H1 (cell line): ENCODE measurements at places on chromosomes 16 and 17.

DNA sequence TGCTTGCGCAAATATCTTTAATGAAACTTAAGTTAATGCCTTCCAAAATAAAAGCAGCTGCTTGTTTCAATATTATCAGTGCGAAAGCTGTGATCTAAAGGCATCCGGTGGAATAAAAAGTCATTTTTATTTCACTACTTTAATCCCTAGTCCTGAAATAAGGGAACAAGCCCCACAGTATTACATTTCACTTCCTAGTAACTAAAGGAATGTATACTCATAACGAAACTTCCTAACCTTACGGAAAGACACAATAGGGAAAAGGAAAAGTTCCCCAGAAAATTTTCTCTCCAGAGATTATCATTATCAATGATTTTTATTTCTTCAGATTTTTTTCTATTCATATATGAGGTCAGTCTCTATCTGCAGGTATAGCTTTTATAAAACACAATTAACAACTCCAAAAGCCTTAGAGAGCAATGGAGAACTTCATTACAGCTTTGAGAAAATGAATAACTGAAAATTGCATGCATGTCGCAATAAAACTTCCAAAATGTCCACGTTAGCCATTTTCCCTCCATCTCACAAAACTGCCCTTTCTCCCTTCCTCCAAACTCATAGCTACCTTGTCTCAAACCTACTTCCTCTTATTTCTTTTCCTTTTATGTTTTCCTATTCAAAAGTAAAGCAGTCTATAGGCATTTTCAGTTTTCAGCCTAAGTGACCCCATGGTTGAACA, 154.3 kb upstream of the MED13 start:
- DNase-seq: no peak

DNA sequence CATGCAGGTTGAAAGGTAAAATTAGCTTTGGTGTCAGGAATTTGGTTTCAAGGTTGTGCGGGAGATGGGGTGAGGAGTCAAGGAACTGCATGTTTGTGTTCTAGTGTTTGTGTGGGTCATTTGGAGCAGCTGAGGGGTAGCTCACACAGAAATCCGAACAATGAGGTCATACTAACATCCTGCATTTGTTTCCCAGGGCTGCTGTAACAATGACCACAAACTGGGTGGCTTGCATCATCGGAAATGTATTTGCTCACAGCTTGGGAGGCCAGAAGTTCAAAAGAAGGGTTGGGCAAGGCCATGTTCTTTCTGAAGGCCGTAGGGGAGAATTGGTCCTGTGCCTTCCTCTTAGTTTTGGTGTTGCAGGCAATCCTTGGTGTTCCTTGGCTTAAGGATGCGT, 287.4 kb downstream of the HAPSTR1 start:
- no peak for DNase-seq

DNA sequence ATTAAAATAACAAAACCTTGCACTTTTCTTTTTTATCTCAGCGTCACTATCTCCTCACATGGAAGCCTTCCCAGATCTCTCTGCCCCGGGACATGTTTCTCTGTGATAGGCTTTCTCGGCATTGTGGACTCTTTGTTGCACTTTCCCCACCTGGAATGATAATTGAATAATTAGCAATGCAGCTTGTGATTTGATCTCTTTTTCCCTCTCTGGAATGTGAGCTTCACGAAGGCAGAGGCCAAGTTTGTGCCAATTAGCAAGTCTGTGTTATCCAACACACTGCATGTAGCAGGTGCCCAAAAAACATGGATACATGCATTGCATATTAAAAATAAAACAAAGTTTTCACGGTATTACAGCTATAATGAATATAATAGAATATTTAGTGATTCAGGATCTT, 431.2 kb downstream of the HAPSTR1 start:
- DNase-seq: no peak

DNA sequence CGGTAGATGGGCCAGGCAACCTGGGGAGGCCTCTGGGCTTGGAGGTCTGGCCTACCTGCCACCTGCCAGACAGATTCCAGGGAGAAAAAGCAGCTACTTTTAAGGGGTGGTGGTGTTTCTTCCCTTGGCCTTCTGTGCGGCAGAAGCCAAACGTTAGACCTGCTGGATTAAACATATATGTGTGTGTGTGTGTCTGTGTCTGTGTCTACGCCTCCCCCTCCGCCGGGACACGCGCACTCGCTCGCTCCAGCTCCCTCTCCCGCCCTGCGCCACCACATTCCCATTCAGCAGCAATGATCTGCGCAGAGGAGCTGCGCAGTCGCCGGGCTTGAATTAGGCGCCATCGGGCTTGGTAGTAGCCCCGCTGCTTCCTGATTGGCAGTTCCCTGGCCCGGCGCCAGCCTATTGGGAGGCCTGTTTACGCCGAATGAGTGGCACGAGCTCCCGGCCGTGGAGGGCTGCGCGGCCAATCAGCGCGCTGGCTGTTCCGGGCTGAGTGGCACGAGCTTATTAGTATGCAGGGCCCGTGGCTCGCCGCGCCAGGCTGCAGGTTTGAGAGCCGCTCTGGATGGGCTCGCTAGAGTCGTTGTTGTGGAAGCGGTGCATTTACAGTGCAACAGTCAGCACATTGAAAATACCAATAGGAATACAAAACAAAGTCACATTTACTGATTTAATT, at the start of gene BAHCC1:
BAHCC1 (plus strand) TSS at position 537 of the 679 bp plus-strand sequence. CDS start 4,283 bp downstream, outside the sequence.
- peak; percentile 95 for DNase-seq

GRCh38 chr16:4746991-4747574, 12.7 kb downstream of the DNAAF8 start:
- DNase-seq: no peak

DNA sequence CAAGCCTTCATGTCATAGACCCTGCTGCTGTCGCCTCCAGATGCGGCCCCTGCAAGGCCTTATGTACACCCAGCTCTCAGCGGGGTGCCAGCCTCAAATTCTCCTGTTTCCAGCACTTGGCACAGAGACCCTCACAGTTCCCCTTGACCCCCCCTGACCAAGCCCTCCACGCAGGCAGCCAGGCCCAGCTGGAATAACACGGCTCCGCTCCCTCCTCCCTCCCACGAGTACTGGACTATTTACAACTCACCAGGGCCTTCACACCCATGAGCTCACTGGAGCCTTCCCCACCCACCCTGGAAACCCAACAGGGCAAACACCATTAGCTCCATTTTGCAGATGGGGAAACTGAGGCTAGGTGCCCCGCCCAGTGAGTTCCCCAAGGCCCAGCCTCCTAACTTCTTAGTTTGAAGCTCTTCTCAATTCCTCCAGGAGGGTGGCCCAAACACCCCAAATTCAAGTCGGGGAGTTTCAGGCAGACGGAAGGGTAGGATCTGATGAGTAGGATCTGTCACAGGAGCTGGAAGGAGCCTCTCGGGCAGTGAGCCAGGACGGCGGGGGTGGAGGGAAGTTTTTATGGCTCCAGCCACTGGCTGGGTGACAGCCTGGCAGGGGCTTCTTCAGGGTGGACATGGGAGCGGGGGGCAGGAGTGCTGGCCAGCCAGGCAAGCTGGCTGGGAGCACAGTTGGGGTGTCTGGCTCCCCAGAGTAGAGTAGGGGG, 17.5 kb upstream of the DLX4 start:
- no peak for DNase-seq

- no peak for DNase-seq
Observed at GRCh38 chr17:81910840-81911276, 341 bp downstream of the PCYT2 start.

DNA sequence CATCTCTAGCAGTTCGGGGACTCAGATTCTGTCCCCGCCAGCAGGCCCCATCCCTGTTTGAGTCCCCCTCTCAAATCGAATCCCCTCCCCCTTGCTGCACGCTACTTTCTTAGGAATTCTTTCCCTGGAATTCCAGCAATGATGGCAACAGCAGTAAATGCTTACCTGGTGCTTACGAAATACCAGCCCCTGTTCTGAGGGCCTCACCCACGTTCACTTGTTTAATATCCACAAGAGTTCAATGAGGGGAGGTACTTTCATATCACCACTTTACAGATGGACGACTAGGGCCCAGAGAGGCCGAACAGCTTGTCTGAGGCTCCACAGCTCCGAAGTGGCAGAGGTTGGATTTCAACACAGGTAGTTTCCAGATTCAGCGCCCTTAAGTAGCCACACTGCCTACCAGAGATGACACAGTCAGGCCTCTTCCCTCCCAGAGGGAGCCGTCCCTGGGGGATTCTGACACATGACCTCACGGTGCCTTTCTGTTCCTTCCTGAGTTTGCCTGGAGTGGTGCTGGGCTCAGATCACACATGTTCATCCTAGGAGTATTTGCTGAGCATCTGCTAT, 120.7 kb upstream of the GSE1 start:
- no peak for DNase-seq

DNA sequence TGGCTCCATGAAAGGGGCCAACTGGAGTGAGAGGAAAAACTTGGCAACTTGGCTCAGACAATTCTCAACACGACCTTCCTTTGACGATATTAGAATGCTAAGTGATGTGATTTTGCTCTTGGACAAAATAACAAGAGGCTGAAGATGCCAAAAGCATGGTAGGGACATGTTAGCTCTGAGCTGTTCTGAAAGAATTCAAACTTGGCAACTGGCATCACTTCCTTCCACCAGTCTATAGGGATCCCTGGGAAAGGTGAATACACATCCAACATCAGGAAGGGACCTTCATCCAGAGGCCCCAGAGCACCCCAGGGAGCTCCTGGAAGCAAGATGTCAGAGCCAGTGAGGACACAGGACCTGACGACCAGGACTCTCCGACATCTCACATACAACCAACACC, 4.3 kb downstream of the KRT37 start:
- no peak for DNase-seq

DNA sequence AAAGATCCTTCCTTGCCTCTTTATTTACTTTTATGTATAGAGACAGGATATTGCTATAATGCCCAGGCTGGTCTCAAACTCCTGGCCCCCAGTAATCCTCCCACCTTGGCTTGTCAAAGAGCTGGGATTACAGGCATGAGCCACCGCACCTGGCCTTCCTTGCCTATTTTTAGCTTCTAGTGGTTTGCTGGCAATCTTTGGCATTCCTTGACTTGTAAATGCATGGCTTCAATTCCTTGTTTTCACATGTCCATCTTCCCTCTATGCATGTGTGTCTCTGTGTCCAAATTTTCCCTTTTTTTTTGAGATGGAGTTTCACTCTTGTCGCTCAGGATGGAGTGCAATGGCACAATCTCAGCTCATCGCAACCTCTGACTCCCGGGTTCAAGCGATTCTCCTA, 22.5 kb downstream of the HEXIM2 start:
- no peak for DNase-seq

DNA sequence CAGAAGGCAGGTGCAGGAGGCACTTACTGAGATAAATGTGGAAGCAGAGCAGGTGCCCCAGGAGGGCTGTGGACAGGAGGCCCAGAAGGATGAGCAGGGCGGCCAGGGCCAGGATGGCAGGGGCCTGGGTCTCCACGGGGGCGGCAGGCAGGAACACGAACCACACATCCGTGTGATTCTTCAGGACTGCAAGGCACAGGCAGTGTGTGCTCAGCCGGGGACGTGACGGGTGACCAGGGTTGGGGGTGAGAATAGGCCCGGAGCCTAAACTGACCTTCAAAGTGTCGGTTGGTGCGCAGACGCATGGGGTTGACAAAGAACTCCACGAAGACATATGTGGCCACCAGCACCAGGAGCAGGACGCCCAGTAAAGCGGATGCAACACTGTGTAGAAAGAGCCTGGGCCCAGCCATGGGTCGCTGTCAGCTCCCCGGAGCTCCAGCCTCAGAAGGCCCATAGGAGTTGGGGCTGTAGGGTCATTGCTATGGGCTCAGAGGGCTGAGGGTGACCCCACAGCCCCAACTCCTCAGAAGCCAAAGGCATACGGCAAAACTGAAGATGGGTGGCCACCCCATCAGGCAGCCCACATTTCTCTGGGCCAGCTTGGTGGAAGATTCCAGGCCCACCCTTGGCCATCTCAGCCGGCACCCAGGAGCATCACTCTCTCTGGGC, 5.4 kb upstream of the TPPP3 start:
- DNase-seq: no peak

- DNase-seq: peak; percentile 80
Observed at GRCh38 chr16:29811896-29812665, at the start of gene PRRT2. PRRT2 (plus strand) TSS chr16:29812193; CDS start chr16:29813055, 862 bp downstream.

DNA sequence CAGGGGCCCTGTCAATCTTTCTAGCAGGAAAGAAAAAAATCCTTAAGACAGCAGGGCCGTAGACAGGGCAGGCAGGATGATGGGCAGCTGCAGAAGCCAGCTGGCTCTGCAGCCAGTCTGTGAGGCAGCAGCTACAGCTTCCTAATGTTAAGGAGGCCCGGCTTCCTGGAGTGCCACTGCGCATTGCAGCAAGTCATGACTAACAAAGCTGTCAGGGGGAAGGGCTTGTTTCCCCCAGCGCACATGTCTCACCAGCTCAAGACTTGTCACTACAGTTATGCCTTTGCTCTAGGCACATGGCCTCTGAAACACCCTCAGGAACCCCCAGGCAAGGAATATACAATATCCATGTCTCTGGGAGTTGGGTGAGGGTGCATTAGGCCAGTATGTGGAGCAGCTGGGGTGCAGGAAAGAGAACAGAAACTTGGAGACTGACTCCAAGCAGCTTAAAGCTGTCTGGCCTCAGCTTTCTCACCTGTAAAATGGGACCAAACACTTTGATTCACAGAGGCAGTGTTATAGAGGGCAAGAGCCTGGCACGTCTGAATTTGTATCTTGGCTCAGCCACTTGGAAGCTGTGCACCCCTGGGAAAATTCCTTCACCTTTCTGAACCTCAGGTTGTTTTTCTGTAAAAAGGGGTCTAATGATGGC, 220.0 kb downstream of the HAPSTR1 start:
- DNase-seq: peak; percentile 39

DNA sequence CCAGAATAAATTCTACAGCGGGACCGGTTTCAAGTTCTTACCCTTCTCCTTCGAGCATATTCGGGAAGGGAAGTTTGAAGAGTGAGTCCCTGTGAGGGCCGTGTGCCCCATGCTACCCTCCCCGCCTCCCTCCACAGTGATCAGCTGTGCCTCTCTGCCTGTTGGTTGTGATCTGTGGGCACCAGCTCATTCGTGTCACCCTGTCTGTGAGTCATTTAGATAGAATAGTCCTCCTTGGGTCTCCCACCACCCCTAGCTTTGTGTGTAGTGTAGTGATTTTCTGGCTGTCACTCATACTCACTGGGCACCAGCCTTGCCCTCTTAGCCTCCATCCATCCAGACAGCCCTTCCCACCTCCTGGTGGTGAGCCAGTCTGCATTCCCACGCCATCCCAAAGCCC, 15.0 kb upstream of the NAGLU start:
- DNase-seq: no peak

GRCh38 chr16:60074378-60074777, 1340.3 kb upstream of the GOT2 start:
- DNase-seq: no peak

GRCh38 chr17:50918071-50918932, 52.1 kb upstream of the TOB1 start:
- no peak for DNase-seq

DNA sequence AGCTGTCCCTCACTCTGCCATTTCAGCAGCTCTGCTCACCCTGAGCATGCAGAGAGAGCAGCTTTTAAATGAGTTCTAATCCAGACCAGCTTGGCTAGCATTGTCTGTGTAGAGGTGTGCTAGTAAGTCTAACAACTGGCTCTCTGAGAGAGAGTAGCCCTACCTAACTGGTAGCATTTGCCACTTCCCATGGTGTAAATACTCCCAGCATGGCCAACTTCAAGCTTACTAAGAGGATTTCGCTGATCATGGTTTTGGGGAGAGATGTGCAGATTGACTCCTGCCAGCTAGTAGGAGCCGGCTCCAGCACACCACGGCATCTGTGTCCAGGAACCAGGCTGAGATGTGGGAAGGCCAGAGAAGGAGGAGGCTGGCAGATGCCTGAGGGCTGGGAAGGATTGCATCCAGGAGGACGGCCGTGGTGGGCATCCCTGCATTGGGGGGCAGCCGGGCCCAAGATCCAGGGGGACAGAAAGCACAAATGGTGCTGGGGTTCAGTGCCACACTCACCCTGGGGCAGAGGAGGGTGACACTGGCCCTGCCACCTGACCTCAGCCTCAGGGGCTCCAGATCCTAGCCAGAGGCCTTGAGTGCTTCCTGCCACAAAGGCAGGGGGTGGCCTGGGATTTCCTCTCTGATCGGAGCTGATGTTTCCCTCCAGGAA, 394.9 kb upstream of the TNRC6C start:
- DNase-seq: no peak
